Heart left ventricle (tissue), 16 donors: ENCODE measurements at places on chromosomes 13 and 19.

- DNase-seq: no peak
Measured at GRCh38 chr13:65932587-65933239, 1297.4 kb downstream of the PCDH9 start.

DNA sequence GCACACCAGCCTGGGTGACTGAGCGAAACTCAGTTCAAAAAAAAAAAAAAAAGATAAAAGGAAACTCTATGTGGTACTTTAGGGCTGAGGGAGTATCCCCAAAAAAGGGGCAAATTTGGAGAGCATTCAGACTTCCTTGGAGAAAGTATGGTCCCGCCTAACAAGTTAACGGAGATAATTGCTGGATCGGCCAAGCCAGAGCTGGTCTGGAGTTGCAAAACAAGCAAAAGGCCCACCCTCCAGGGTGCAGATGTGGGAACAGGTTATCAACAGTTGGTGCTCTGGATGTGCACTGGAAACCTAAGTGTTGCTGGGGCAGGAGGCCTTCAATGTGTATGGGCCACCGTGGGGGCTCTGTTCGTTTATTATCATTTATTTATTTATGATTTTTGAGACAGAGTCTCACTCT lies 2.8 kb downstream of the IQCN start:
- DNase-seq: no peak

DNA sequence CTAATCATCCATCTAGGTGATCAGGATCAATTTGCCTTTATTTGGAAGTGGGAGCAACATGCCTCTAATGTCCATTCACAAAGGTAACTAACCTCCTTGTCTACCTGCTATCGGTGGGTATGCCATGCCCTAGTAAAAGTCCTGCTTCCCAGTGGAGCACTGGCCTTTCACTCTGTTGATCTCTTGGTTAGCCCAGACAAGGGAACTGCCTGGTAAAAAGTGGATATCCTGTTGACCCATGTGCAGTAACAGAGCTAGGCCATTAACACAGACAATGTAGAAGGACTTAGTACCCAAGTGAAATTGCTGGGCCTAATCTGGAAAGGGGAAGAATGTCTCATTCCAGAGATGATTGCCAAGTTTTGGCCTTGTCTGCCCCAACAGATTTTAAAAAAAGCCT lies 171.5 kb upstream of the CSNK1A1L start:
- DNase-seq: no peak

- peak; percentile 69 for DNase-seq
Measured at GRCh38 chr19:10882108-10882457, 10.7 kb downstream of the CARM1 start.

DNA sequence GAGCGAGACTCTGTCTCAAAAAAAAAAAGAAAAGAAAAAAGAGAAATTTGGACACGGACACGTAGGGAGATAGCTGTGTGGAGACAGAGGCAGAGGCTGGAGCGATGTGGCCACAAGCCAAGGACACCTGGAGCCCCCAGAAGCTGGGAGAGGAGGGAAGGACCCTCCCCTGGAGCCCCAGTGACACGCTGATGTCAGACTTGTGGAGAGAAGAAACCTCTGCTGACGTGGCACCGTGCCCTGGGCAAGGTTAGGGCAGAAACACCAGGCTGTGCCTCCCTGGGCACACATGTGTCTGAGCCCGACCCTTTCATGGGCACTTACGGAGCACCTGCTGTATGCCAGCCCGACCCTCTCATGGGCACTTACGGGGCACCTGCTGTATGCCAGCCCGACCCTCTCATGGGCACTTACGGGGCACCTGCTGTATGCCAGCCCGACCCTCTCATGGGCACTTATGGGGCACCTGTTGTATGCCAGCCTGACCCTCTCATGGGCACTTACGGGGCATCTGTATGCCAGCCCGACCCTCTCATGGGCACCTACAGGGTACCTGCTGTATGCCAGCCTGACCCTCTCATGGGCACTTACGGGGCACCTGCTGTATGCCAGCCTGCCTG lies 17.8 kb downstream of the ARID3A start:
- no peak for DNase-seq

DNA sequence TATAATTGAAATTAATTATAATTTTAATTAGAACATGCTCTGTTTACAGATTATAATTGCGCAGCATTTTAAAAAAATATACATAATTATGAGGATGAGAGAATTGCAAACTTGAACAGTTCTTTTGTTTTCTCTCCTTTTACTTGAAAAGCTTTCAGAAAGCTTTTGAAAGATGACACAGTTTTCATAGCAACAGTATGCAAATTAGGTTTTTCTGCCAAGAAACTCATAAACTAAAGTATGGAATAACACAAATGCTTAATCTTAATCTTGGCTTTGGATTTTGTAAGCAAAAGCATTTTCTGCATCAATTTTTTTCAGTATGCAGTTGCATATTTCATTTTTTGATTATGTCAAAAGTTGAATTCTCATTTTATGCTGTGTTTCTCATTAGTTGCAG lies 32.8 kb upstream of the AKAP11 start:
- DNase-seq: no peak

- no peak for DNase-seq
Measured at GRCh38 chr13:111448504-111448903, 128.1 kb downstream of the TEX29 start.

DNA sequence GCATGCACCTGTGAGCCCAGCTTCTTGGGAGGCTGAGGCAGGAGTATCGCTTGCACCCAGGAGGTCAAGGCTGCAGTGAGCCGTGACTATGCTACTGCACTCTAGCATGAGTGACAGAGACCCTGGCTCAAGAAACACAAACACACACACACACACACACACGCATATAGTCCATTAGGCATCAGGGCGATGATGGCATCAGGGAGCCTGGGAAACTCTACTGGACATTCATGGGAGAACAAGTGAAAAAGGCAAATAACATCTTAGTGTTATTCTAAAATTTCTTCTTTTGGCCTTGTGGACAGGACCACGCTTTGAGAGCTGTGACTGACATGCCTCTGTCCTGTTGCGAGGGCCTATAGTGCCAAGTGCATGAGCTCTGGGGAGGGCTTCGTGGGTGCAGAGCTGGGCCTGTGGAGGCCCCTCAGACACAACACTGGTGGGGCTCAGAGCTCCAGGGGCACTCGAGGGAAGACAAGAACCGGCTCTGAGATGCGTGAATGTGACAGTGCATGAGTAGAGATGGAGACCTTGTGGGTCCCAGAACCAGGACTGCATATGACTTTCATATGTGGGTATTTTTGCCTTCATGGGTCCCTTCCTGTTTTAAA lies 8.0 kb upstream of the USF2 start:
- no peak for DNase-seq

GRCh38 chr19:16034958-16035560 lies 41.2 kb upstream of the TPM4 start:
- DNase-seq: no peak
